Articular chondrocyte of knee joint (primary cell): ENCODE measurements at places on chromosomes 3 and 15. TPM values are rescaled to one million over a fixed set of nuclear protein-coding genes. Genes with fewer than 3 reads are reported as not detected.

EFHB gene
- total RNA-seq: 0.54 and 4.2 TPM in 2 replicates

ARRDC4 gene
- total RNA-seq: 7.7 and 15.1 TPM in 2 replicates

TRPM1 gene
- total RNA-seq: not detected in 2 replicates

APEH gene
- total RNA-seq: 70.7 and 85.2 TPM in 2 replicates

SNTN gene
- total RNA-seq: not detected in 2 replicates

NANOGP8 gene
- 0.43 and 0.91 TPM in 2 replicates for total RNA-seq

HYAL1 gene
- total RNA-seq: 14.5 and 15.5 TPM in 2 replicates

AHSG gene
- 0.11 TPM in 1 of 2 replicates, not detected in the other for total RNA-seq

SCN5A gene
- total RNA-seq: under 0.01 TPM in 2 replicates

HTR3C gene
- total RNA-seq: not detected in 2 replicates

GATM gene
- 0.39 and 0.76 TPM in 2 replicates for total RNA-seq

RBPMS2 gene
- total RNA-seq: 0.97 and 2.1 TPM in 2 replicates

CCR5 gene
- under 0.01 TPM in 1 of 2 replicates, not detected in the other for total RNA-seq

IL17RE gene
- 1.1 and 1.4 TPM in 2 replicates for total RNA-seq

GORASP1 gene
- total RNA-seq: 33.3 and 35.4 TPM in 2 replicates

LRRC31 gene
- total RNA-seq: not detected in 2 replicates

OSTN gene
- 1.4 TPM in 1 of 2 replicates, not detected in the other for total RNA-seq
